WERI-Rb-1 (cell line): ENCODE measurements at places on chromosomes 5 and 9.

GRCh38 chr5:53671447-53671846 is 111.0 kb downstream of the NDUFS4 start:
- no peak for DNase-seq

DNA sequence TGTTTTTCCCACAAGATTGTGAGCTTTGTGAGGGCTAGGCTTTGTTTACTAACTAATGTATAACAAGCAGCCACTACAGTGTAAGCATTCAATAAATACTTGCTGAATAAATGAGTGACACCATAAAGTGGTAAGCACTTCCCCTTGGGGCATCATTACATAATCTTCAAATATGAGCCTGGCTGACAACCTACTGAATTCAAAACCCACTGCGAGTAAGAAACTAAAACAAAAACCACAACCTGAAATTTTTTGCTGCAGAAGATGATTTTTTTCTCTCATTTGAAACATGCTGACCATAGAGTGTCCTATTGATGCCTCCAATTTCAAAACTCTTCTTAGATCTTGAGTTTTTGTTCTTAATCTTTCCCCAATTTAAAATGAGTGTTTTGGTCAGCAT is 331.3 kb upstream of the CCNG1 start:
- DNase-seq = no peak

DNA sequence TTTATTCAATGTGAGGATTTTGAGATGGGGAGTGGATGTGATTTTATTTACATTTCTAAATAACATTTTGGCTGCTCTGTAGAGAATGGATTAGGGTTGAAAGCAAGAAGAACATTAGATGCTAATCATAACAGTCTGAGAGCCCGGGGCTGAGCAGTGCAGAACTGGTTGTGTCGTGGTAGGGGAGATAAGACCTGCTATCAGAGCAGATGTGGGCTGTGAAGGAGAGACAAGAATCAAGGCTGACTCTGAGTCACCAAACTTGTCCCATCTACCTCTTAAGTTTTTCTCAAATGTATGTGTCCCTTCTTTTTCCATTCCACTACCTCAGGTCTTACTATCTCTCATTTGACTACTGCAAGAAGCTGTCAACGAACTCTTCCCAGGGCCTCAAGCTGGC is 35.4 kb upstream of the SLC28A3 start:
- no peak for DNase-seq

DNA sequence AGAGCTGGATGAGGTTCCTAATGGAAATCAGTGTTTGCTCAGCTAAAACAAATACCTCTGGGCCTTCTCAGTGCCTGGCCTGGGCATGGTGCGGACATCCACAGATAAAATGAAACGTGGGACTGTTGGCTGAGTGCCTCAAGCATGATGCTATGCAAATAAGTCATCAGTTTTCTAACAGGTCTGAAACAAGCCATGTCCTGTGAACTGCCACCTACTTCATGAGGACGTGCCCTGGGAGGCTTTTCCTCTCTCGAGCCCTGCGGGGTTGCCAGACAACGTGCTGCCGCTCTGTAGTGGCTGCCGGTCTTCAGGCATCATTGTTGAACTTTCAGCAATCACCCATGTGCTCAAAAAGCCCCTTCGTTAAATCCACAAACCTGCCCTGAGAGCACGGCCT is 240.4 kb upstream of the IRX2 start:
- no peak for DNase-seq

DNA sequence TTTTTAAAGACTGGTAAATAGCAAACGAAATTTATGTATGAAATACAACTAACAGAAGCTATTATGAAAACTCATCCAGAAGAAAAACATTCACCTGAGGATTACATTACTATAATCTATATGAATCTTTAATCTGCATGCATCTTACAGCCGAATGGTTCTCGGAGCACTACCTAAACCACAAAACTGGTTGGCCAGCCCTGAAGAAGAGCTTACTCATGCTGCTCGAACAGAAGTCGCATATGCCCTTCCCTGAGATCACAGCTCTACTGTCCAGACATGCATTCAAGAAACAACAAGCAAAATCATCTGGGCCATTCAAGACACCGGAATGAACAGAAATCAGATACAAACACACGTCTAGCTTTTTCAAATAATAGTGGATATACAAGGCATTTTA is 931.0 kb upstream of the DMAC1 start:
- no peak for DNase-seq

- DNase-seq = no peak
Measured at GRCh38 chr5:91283326-91283725, 99.8 kb downstream of the ARRDC3 start.

- DNase-seq = no peak
Measured at GRCh38 chr9:123329329-123329955, 26.6 kb upstream of the CRB2 start.

DNA sequence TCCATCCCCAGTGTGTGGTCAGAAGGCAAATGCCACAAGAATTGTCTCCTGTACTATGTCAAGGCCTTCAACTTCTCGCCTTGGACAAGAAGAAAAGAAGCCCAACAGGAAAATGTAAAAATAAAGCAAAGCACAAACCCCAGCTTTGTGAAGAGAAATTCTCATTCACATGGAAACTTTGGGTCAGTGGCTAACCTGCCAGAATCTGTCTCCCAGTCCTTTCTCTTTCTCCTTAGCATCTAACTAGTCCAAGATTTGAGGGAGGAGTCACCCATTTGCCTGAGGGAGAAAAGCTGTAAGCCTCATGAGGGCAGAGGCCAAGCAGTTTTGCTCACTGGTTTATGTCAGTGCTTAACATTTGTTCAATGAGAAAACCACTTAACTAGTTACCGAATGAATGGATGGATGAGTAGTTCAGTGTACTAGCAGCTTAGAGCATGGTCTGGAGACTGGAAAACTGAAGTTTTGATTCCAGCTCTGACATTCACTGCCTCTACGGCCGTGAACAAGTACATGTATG is 36.0 kb downstream of the ADAM19 start:
- no peak for DNase-seq

DNA sequence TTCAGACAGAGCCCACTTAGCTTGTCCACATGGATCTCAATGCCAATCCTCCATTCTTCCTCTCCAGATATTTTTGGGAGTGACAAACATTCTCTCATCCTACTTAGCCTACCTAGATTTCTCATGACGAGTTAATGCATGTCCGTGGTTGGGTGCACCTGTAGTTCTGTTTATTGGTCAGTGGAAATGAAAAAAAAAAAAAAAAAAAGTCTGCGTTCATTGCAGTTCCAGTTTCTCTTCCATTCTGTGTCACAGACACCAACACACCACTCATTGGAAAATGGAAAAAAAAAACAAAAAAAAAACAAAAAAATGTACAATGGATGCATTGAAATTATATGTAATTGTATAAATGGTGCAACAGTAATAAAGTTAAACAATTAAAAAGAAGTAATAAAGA is 59.0 kb downstream of the BASP1 start:
- no peak for DNase-seq

GRCh38 chr5:122470365-122470764 is 158.3 kb downstream of the SNCAIP start:
- DNase-seq = no peak

- DNase-seq = no peak
Measured at GRCh38 chr9:17422994-17423680, 155.7 kb upstream of the SH3GL2 start.

DNA sequence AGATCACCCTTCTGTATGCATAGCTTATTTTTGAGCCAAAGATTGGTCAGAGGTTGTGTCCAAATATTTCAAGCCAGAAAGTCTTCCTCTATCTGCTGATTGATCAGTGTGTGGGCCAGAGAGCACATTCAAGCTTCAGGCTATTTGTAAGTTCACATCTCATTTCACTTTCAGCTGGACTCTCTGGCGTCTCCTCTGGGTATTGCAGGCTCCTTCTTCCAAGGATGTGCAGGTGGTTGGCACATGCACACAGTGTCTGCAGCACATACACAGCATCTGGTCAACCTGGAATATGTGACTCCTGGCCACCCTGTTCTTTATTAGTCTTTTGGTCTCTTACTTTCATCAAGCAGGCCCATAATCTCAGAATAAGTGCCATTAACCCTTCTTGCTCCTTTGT is 516.1 kb downstream of the ANXA1 start:
- no peak for DNase-seq

DNA sequence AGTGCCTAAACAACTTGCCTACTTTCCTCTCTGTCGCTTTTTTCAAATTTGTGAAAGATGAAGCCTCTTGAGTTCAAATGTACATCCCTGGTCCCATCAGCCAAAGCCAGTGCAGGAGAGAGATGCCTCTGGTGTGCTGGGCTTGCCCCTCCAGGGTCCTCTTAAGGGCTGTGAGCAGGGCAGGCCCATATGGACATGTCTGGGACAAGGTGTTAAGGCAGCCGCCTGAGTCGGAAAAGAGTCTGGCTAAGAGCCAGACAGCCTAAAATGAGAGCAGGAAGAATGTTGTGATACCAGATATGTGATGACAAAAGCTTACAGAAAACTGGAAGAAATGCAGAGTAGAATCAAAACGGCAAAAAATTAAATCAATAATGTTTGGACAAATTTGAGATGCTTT is 72.5 kb downstream of the APTX start:
- no peak for DNase-seq
